ENCODE measurements at places on chromosomes 12 and 14.

GRCh38 chr12:98592825-98593322 lies 612 bp upstream of the SLC25A3 start:
- DNase-seq: no peak

GRCh38 chr14:64733321-64733720 lies 29.1 kb downstream of the PLEKHG3 start:
- no peak for DNase-seq

GRCh38 chr14:86777963-86778602 lies 1214.9 kb downstream of the GALC start:
- DNase-seq: no peak

GRCh38 chr12:92828565-92828964 lies 100.5 kb downstream of the EEA1 start:
- DNase-seq: no peak

DNA sequence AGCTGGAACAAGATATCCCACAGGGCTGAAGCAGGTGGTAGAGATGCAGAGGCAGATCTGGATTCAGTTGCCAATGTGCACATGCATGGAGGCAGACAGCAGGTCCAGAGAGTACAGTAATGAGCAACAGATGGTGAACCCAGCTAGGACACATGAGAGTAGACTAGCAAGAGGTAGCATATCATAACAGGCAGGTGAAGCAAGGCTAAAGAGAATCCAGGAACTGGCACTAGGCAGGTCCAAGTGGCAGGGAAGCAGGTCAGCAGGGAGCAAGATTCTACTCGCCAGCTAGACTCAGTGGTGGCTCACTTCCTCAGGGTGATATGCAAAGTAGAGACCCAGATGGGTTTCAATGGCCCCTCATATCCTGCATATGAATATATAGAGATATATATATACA lies 15.3 kb upstream of the MYF6 start:
- no peak for DNase-seq
